Mononuclear cell (primary cell): ENCODE measurements at places on chromosomes 12 and 14. TPM values are rescaled to one million over a fixed set of nuclear protein-coding genes. Genes with fewer than 3 reads are reported as not detected.

CLEC14A gene
- total RNA-seq, result not detected

ADSS1 gene
- total RNA-seq, result 1.9 TPM

CLEC12A gene
- 33.7 TPM for total RNA-seq

PFDN5 gene
- total RNA-seq, result 979 TPM

FBXO33 gene
- 114 TPM for total RNA-seq

BATF gene
- 7.7 TPM for total RNA-seq

RASSF9 gene
- total RNA-seq, result not detected

TGM1 gene
- 4.2 TPM for total RNA-seq
